ENCODE measurements at places on chromosomes 4 and X. TPM values are rescaled to one million over a fixed set of nuclear protein-coding genes. Genes with fewer than 3 reads are reported as not detected.

- H3K4me3 ChIP-seq = no peak overlapping the region
- peak; percentile 59 for DNase-seq
- H3K27ac ChIP-seq = peak overlapping the region; percentile 22
- no peaks in the 10 kb centered on the region for H3K4me1 ChIP-seq
Measured at GRCh38 chrX:40471965-40472648, 108.7 kb upstream of the ATP6AP2 start.

GRCh38 chr4:189177130-189177529 is 763.5 kb upstream of the FRG1 start:
- H3K36me3 ChIP-seq = no peaks in the 10 kb centered on the region
- no peaks in the 10 kb centered on the region for H3K4me1 ChIP-seq
- H3K4me3 ChIP-seq = no peak overlapping the region
- DNase-seq = no peak
- no peak overlapping the region for H3K27ac ChIP-seq
- H3K27me3 ChIP-seq = no peaks in the 10 kb centered on the region

The AWAT2 gene
- not detected for total RNA-seq

DNA sequence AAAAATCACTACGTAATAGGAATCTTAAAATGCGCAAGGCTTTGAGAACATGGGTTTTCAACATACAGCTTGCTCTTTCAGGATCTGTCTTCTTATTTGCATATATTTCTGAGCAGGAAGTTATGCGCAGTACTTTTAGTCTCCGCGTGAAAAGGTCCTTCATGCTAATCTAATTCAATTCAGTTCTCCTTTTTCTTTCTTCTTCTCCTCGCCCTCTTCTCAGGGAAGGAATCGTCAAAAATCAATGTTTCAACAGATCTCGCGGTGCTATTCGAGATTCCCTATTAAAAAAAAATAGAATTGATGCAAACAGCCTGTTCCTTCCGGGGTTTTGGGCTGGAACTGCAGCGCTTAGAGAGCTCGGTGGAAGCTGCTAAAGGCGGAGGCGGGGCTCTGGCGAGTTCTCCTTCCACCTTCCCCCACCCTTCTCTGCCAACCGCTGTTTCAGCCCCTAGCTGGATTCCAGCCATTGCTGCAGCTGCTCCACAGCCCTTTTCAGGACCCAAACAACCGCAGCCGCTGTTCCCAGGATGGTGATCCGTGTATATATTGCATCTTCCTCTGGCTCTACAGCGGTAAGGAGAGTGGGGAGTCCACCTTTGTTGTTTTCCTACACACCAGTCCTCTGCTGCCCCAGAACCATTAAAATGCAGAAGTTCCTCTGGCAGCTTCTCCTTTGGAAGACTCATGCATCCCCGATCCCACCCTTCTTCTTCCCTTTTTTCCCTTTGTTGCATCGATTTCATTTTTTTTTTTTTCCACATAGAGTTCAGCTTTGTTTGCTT is at the start of the genes HMGN5 and SH3BGRL:
HMGN5 (minus strand) TSS at position 243 of the 785 bp plus-strand sequence. CDS start 80,364 bp downstream, outside the sequence.
SH3BGRL (plus strand) TSS at position 432 of the 785 bp plus-strand sequence; CDS start at position 531, 99 bp downstream.
- DNase-seq = peak; percentile 87
- peak within 1 kb of the TSS; percentile 8 for H3K4me3 ChIP-seq
- no peaks in the 10 kb centered on the region for H3K4me1 ChIP-seq
- no peaks in the 10 kb centered on the region for H3K36me3 ChIP-seq

GRCh38 chrX:55451141-55451540 is 786 bp upstream of the MAGEH1 start:
- H3K36me3 ChIP-seq = no peaks in the 10 kb centered on the region
- no peaks in the 10 kb centered on the region for H3K4me1 ChIP-seq
- no peak for DNase-seq
- H3K27me3 ChIP-seq = no peaks in the 10 kb centered on the region
- no peak overlapping the region for H3K27ac ChIP-seq

DNA sequence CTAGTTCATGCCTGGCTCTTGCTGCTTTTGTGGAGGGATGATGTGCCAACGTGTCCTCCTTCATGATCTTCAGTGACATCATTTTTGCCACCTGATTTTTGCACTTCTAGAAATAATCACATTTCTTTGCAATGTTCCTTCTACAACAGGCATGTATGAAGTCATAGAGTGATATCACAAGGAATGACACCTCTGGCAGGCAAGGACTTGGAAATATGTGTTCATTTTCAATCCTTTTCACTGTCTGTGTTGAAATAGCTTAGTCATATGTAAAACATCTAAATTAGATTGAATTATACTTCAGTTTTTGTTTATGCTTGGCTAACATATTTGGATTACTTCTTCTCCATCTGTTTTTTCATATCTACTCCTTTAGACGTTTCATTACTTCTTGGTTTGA is 221.2 kb upstream of the STK26 start:
- H3K27me3 ChIP-seq = no peaks in the 10 kb centered on the region
- H3K36me3 ChIP-seq = no peaks in the 10 kb centered on the region
- H3K4me3 ChIP-seq = no peak overlapping the region
- no peak for DNase-seq
- no peak overlapping the region for H3K27ac ChIP-seq

GRCh38 chr4:42152507-42153504 is at the start of gene BEND4:
Gene BEND4, minus strand, starts transcription at chr4:42152655. Its CDS starts 512 bp downstream, at chr4:42152143.
- no peaks in the 10 kb centered on the region for H3K4me1 ChIP-seq
- peak within 1 kb of the TSS; percentile 12 for H3K4me3 ChIP-seq
- no peaks in the 10 kb centered on the region for H3K36me3 ChIP-seq

- DNase-seq = no peak
- H3K36me3 ChIP-seq = no peaks in the 10 kb centered on the region
- no peaks in the 10 kb centered on the region for H3K4me1 ChIP-seq
- H3K27ac ChIP-seq = no peak overlapping the region
Measured at GRCh38 chrX:16914058-16914457, 32.4 kb upstream of the REPS2 start.

The INPP4B gene
- 5.1 TPM for total RNA-seq

The SLC10A6 gene
- total RNA-seq = 0.24 TPM

- H3K27me3 ChIP-seq = no peaks in the 10 kb centered on the region
- peaks cover 26% of the 10 kb centered on the region for H3K4me1 ChIP-seq
- no peak overlapping the region for H3K27ac ChIP-seq
Measured at GRCh38 chr4:123557857-123558536, 161.4 kb downstream of the SPRY1 start.

DNA sequence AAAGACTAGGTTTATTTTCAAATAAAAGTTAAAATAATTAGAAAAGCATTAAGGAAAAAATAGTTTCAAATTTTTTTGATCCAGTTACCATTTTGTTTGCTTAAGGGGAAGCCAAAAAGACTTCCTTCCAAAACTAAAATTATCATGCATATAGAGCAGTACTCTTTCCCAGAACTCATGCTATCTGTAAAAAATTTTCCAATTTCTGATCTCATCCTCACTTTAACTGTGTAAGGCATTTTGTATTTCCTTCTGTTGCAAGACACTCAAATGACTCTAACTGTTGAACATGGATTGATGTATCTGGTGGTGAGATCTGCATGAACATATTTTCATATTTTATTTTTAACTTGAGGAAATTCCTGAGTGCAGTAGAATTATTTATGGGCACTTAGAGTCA is 150.1 kb downstream of the ADAM29 start:
- no peak overlapping the region for H3K4me3 ChIP-seq
- H3K27ac ChIP-seq = no peak overlapping the region
- no peaks in the 10 kb centered on the region for H3K27me3 ChIP-seq

DNA sequence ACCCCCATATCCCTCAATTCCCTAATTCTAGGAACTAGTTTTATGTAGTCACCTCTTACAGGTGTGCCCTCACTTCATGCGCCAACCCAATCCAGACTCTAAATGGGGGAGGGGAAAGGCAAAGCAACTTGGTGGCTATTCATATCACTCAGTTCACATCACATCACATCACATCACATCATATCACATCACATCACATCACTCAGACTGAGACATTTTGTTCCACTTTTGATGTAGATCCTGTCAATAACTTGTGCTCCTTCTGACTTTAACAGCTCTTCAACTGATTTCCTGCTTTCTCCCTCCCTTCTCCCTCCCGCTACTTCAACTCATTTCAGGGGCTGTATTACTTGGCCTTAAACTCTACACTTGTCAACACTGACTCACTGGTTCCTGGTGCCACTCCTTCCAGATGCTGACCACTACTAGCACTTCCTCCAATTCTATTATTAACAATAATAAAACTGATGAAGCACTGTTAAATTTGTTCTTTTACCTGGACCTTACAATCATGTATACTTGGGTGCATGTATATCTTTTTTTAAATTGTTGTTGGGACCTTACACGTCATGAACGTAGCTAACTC is 29.1 kb upstream of the PLS3 start:
- no peak for DNase-seq
- no peaks in the 10 kb centered on the region for H3K4me1 ChIP-seq
- no peak overlapping the region for H3K4me3 ChIP-seq

DNA sequence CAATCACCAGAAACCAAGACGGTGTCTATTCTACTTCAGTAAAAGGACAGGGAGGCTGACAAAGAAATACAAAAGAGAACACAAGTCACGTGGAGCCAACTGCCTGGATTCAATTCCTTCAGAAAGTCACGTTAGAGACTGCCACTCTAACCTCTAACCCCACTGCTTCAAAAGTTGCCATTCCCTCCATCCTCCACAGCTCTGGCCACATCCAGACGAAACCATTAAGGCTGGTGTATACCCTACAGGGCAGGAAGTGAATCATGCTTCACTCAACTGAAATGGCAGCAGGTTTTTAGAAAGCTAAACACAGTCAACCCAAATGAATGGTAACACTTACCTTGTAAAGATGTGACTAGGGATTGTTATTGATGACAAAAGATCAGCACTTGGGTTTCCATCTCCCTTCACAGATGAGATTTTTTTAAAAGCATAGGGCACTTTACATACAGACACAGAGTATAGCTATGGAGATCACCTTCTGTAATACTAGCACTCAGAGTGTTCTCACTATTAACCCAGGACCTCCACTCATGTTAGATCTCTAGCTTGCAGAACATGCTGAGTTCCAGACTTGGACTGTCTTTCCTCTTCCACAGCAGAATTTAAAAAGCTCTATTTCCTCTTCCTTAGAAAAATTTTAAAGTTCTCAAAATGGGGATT is 37.4 kb downstream of the MAML3 start:
- no peak for DNase-seq
- H3K27ac ChIP-seq = no peak overlapping the region
- H3K36me3 ChIP-seq = no peaks in the 10 kb centered on the region
- H3K27me3 ChIP-seq = no peaks in the 10 kb centered on the region

DNA sequence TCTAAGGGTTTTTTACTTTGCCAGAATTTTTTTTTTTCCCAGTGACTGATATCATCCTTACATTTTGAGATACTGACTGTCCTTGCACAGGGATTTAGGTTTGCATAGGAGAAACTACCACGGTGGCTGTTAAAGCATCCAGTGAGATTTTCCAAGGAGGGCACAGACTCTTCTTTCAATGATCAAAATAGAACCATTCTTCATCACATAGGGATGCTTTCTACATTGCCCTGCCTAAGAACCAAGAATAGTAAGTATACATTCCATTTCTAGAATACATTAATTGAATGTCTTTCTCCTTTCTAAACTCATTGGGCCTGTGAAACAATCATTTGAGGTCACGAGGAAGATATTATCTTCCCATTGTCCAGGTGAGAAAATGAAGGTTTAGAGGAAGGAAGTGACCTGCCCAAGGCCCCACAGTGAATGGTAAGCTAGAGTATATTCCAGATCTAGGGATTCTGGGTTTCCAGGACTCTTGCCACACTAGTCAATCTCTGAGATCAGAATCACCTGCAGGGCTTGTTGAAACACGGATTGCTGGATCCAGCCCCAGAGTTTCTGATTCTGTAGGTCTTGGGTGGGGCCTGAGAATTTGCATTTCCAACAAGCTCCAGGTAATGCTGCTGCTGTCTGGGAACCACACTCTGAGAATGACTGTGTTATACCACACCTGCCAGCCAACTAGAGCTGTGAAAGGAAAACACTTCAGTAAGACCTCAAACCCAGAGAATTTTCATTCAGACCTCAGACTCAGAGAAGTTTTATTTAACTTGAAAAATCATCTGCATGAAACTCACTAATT is 17.7 kb upstream of the TMEM154 start:
- no peaks in the 10 kb centered on the region for H3K36me3 ChIP-seq
- no peaks in the 10 kb centered on the region for H3K27me3 ChIP-seq
- DNase-seq = no peak
- no peak overlapping the region for H3K4me3 ChIP-seq

The COQ2 gene
- total RNA-seq = 2.8 TPM

The MAOA gene
- 26.3 TPM for total RNA-seq

DNA sequence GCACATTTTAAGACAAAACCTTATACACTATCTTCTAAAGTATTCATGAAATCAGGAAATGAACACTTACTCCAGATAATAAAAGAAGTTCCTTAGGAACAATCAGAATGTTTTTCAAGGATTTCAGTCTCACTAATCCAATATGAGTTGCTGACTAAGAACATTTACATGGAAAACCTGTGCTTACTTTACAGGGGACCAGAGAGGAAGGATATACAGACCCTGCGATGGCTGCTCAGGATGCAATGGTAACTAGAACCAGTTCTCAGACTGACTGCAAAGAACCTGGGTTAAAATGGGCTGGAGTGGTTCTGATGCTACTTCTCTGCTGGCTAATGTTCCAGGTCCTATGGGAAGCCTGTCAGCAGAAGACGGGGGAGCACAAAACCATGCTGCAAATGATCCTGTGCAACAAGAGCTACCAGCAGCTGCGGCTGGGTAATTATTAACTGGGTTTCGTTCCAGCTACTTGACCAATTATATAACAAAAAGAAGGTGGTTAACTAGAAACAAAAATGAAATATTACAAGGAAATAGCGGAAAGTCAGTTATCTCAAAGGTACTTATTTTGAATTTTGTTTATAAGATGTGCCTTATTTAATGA is 85.3 kb downstream of the ANXA10 start:
- H3K36me3 ChIP-seq = no peaks in the 10 kb centered on the region
- no peak overlapping the region for H3K4me3 ChIP-seq
- H3K27me3 ChIP-seq = no peaks in the 10 kb centered on the region
- no peak overlapping the region for H3K27ac ChIP-seq
- DNase-seq = peak; percentile 40

- H3K27me3 ChIP-seq = no peaks in the 10 kb centered on the region
- H3K36me3 ChIP-seq = no peaks in the 10 kb centered on the region
- peak overlapping the region; percentile 64 for H3K4me3 ChIP-seq
- no peaks in the 10 kb centered on the region for H3K4me1 ChIP-seq
- DNase-seq = no peak
- H3K27ac ChIP-seq = no peak overlapping the region
Measured at GRCh38 chrX:2693113-2694002, 2.3 kb downstream of the CD99 start.

- no peak for DNase-seq
- no peaks in the 10 kb centered on the region for H3K27me3 ChIP-seq
- no peaks in the 10 kb centered on the region for H3K4me1 ChIP-seq
- no peak overlapping the region for H3K4me3 ChIP-seq
Measured at GRCh38 chr4:168766604-168767316, 243.3 kb downstream of the CBR4 start.

The SLC7A11 gene
- total RNA-seq = 1.00 TPM

The ELF2 gene
- 21.0 TPM for total RNA-seq

The SLITRK4 gene
- 1.0 TPM for total RNA-seq

- H3K4me3 ChIP-seq = no peak overlapping the region
- no peaks in the 10 kb centered on the region for H3K36me3 ChIP-seq
- DNase-seq = no peak
- no peak overlapping the region for H3K27ac ChIP-seq
- H3K4me1 ChIP-seq = no peaks in the 10 kb centered on the region
- no peaks in the 10 kb centered on the region for H3K27me3 ChIP-seq
Measured at GRCh38 chr4:71107726-71108125, 114.3 kb downstream of the DCK start.

All from pancreas (tissue), 10 donors.